ENCODE measurements at places on chromosomes 12 and 14.
A peak's percentile ranks its signal among the peaks of the same experiment; 100 is the strongest.

DNA sequence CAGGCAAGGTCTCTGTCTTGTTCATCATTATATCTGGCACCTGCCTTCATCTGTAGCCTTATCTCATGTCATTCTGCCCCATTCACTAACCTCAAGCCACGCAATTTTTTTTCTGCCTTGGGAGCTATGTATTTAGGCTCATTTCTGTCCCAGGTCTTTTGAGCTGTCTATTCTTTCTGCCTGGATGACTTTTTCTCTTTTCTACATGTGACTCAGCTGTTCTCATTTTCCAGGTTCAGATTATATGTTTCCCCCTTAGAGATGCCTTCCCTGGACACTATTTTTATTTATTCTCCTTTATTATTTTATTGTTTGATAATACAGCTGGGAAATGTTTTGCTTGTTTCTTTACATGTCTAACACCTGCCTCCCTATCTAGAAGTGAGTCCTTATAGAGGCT lies 737.4 kb upstream of the TBX3 start:
- no peak for DNase-seq

GRCh38 chr14:22096514-22096895 lies 422.9 kb upstream of the OR4E1 start:
- peak; percentile 23 for DNase-seq

DNA sequence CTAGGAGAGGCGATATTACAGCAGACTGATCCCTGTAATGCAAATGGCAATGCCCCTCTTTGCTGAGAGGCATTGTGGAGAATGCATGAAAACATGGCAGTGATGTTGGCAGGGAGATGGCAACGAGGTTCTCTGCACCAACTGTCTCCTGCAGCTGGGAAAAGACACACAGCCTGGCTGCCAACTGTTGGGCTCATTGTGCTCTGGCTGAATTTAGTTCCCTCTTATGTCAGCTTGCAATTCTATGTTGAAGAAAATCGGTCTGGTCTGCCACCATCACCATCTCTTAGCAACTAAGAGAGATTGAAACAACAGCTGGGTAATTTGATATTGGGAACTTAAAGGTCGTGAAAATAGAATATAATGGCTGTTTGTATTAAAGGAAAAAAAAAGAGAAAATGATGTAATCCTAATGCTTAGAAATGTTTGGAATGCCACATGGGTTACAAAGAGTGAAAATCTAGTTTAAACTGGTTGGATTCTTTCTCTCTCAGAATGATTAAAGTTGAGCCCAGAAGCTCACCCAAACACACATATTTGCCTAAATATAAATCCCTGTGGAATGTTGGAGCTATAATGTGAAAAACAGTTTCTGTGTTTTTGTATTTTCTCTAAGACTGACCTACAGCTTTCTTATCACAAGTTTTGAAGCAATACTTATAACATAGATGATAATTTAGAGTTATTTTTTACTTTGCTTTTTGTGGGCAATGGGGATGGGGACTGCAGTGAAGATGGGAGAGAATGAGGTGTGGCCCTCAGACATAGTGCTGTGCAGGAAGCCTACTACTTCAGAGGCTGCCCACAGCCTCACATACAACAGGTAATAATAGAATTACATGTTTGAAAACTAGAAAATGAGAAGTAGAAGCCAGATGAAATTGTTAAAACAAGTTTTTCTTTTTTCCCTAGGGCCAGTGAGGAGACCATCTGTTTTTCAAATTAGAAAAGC lies 143.7 kb downstream of the AKAP6 start:
- DNase-seq = no peak

DNA sequence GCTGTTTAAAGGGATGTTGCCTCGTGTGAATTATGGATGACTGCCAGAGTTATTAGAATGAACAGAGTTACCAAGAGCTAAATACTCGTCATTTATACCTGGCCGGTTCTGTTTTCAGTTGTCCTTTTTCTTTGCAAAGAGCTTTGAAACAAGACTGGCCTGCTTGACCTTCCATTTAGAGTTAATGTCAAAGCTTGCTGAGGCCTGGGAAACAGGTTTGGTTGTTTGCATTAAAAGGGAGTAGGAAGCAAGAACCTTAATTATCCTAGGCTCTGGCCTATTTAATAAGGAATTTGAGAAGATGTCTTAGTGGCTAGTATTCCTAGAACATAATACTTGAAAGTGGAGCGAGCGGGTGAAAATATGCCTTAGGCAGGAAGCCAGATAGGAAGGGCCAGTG lies 233.3 kb downstream of the CACNA1C start:
- DNase-seq = no peak

GRCh38 chr12:2082321-2082720 lies 29.5 kb downstream of the CACNA1C start:
- no peak for DNase-seq

- DNase-seq = no peak
Observed at GRCh38 chr14:36617824-36618223, 35.4 kb upstream of the NKX2-8 start.

DNA sequence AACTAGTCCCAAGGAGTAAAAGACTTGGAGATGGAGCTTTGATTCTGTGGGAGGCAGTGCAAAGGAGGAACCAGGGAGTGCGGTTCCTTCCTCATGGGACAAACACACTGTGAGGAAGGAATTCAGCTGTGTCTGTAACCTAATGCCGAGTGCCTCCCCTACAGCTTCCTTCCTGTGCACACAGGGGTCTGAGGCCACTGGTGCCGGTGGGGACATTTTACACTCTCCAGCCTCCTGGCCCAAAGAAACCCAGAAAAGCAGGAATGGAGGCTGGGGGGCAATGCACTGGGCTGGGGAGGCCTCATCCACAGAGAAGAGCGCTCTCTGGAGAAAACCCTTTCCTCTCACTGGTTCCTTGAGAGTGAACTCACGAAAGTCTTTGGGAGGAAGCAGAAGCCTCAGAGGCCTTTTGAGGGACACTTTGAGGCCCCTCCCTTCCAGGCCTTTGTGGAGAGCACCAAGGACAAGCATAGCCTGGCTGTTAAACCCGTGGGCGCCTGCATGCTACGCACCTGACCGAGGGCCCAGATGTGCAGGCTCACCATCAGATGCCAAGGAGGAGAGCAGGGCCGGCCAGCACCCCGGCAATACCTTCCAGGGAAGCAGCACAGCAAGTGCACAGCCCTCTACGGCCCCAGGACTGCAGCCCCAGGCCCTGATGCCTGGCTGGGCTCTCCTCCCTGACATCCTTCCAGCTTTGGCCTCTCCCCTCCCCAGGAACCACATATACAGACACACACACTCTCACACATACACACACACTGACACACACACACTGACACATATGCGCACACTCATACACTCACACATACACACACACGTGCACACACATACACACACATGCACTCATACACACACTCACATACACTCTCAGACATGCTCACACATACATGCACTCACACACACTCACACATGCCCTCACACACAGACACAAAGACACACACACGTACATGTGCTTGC lies 52.0 kb downstream of the NFKBIA start:
- no peak for DNase-seq

DNA sequence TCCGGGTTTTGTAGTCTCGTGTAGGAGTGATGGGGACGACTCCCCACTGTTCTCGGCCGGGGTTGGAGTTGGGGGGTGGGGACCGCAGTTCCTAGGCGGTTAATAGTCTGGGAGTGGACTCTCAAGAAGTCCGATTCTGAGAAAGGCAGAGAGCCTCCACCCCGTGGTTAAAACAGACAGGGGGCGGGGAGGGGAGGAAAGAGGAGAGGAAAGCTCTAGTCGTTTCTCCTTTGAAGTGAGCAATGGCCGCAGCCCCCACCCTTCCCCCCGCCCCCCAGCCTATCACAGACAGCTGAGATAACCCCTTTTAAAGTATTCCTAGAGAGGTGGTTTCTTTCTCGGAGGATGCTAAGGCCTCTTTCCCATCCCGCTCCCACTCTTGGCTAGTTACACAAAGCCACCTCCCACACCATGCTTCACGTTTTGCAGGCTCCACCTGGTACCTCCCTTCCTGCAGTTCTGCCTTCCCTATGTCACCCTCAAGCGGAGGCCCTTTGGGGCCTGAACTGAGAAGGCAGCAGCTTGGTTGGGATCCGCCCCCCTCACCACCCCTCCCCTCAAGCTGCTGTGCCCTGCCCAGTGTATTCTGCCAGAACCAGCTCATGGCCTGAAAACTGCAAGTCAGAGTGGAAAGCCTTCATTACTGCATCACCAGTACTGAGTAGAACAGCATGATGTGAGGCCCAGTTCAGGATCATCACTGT lies 853 bp downstream of the USP5 start:
- peak; percentile 84 for DNase-seq

DNA sequence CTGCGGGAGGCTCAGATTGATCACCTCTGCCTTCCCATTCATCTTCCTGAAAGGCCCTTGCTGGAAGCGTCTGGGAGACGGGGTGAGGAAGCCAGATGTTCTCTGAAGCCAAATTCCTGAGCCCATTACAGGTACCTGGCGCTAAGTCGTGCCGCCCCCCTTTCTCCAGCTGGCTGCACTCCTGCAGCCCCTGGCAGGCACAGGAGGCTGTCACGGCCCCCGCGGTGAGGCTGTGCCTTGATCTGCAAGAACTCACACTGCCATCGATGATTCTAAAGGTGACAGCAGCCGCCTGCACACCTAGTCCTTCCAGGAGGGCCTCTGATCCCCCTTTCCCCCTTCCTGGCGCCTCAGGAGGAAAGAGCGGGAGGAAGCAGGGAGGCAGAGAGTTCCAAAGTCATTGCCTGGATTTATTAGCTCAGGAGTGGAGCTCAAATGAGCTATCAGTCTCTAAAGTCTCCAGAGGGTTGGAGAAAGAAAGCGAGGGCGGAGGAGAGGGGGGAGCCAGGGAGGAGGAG lies 106.9 kb downstream of the RFLNA start:
- DNase-seq = no peak

Data from activated CD4-positive, alpha-beta T cell treated with anti-CD3 and anti-CD28 coated beads, Interleukin-2, Interleukin-6, amounts not matched to agents 100 ng/mL and 50 ng/mL, durations not matched to agents 16 hours and 8 hours (primary cell).